ENCODE measurements at places on chromosomes 4 and X.

- DNase-seq = no peak
Observed at GRCh38 chrX:41116948-41117347, 31.7 kb downstream of the USP9X start.

- no peak for DNase-seq
Observed at GRCh38 chrX:152245213-152245612, 106.8 kb upstream of the MAGEA10 start.

GRCh38 chr4:61246034-61246433 is 45.9 kb downstream of the ADGRL3 start:
- no peak for DNase-seq

GRCh38 chr4:185192059-185192458 is 11.7 kb downstream of the CFAP97 start:
- no peak for DNase-seq

- peak; percentile 35 for DNase-seq
Observed at GRCh38 chr4:113758372-113758771, 3.2 kb downstream of the CAMK2D start.

DNA sequence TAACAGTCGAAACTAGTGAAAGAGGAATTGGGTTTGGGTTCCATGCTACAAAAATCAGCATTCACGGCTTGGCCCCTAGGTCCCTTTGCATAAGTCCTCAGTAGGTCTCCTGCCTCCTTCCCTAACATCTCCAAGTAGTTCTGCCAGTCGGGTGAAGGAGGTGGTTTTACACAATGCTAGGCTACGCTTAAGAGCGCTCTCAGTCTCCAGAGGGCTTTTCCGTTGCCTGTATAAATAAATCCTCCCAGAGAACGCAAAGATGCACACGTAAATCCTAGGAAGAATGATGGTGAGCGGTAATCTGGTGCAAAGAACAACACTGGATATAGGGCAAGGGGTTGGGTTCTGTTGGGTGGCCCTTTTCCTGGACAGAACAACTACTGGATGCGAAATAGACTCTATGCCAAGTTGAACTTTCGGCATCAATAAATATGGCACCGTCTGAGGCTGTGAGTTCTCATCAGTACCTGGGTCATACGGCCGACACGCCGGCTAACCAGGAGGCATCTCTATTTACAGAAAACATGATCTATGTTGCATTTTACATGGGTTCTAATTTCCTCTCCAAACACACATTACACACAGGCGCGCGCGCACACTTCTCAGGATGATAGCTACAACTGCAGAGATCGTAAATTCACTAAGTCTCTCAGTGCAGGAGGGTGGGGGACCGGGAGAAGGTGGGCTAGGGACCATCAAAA is 1.3 kb downstream of the CAMK2D start:
- peak; percentile 43 for DNase-seq

DNA sequence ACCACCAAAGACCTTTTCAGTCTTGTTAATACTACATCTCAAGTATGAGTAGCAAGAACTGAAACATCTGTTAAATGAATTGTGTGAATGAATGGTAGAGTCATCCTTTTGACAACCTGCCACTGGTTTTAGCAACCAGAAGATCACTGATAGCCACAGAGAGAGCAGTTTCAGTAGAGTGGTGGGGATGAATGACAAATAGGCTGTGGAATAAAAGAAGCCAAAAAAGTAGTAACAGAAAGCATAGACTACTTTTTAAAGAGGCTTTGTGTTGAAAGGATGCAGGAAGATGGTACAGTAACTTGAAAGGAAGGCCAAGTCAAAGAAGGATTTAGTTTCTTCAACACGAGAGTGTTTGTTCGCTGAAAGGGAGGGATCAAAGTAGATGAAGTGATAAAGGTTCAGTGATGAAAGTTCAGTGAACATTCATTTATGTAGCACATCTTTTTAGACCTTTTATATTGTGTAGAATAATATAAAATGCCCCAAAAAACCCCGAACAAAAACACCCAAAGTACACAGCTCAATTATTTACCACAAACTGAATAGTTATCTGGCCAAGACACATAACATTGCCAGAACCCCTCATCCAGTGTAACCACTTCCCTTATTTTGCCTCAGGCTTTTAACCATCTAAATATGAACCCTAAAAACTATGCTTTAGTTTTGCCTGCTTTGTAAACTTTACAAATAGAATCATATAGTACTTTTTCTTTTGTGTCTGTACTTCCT is 40.1 kb upstream of the EIF1AX start:
- no peak for DNase-seq

DNA sequence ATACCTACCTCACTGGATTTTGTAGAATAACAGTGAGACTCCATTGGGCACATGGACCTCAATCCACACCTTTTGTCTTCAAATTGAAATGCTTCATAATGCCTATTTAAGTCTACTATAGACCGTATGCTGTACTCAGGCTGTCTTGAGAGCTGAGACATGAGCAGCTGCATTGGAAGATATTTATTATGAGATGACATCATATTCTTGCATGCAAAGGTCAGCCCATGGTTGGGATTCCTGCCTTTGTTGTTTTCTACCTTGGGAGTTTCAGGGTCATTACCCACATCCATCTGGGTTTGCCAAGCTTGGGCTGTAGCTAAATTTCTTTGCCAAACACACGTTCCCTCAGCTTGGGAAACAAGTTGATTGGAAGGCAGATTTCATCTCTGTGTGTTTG is 33.2 kb upstream of the MAMLD1 start:
- DNase-seq = no peak

- no peak for DNase-seq
Observed at GRCh38 chr4:134691915-134692314, 490.3 kb upstream of the PABPC4L start.

DNA sequence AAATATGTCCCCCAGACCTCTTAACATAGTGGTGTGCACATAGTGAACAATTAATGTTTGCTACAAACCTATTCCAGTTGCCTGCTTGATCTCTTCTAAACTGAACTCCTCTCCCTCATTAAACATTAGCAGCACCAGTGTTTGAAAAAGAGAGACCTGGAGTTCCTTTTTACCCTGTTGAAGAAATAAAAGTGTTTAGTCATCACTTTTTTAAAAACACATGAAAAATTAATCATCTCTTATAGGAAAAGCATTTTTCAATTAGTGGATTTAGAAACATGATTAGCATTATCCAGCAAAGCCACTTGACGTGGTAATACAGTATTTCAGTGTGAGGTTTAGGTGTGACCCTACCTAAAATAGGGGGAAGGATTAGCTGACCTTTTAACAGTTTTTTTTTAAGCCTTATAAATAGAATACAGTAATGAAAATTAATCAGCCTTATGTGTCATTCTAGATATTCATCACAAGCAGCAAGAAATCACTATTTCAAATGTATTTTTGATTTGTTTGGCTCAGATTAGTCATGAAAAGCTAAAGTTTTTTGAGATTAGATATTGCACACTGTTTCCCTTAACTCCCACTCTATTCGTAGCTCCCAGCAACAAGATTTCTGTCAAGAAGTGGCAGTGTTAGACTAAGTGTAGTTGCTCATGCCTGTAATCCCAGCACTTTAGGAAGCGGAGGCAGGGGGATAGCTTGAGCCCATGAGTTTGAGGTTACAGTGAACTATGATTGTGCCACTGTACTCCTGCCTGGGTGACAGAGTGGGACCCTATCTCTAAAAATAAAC is 26.2 kb downstream of the CUL4B start:
- DNase-seq = no peak

DNA sequence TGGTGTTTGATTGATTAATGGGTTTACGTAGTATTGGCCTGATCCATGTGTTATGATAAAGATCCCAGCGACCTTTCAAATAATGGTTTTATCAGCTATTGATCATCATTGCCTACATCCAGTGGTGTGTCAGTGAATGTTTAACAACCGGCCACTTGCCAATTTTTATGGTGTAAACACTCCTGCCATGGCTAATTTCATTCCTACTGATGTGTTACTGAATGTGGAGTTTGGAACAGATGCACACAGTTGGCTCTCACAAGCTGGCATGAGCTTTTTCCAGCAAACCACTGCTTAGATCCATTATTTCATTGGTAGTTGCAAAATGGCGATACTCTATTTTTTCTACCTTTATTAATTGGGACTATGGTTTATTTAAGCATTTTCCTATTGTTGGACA is 139.9 kb downstream of the REPS2 start:
- DNase-seq = no peak

GRCh38 chr4:95317085-95317793 is 231.5 kb downstream of the UNC5C start:
- DNase-seq = no peak

GRCh38 chrX:110013968-110014367 is 11.1 kb downstream of the TMEM164 start:
- DNase-seq = no peak

GRCh38 chr4:187380181-187380581 is 615.4 kb upstream of the ZFP42 start:
- no peak for DNase-seq

DNA sequence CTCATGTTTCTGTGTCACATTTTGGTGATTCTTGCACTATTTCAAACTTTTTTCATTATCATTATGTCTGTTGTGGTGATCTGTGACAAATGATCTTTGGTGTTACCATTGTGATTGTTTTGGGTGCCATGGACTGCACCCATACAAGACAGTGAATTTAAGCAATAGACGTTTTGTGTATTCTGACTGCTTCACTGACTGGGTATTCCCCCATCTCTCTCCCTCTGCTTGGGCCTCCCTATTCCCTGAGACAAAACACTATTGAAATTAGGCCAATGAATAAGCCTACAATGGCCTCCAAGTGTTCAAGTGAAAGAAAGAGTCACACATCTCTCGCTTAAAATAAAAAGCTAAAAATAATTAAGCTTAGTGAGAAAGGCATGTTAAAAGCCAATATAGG is 60.2 kb downstream of the BANK1 start:
- DNase-seq = no peak

DNA sequence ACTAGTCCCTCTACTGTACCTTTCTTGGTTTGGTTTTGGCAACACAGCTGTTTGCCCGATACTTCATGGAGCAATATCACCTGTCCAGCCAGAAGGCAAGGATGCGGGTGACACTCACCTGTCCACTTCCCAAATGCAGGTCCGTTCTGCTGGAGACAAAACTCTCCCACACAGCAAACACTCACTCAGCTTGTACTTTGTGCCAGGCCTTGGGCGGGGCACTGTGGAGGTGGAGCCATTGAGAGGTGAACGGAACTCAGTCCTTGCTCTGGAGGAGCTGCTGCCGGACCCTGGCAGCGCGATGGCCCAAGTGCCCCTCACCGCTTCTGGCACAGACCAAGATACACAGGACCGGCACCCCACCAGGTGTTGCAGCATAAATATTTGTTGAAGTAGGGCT is 15.3 kb upstream of the HMGB3 start:
- DNase-seq = no peak

DNA sequence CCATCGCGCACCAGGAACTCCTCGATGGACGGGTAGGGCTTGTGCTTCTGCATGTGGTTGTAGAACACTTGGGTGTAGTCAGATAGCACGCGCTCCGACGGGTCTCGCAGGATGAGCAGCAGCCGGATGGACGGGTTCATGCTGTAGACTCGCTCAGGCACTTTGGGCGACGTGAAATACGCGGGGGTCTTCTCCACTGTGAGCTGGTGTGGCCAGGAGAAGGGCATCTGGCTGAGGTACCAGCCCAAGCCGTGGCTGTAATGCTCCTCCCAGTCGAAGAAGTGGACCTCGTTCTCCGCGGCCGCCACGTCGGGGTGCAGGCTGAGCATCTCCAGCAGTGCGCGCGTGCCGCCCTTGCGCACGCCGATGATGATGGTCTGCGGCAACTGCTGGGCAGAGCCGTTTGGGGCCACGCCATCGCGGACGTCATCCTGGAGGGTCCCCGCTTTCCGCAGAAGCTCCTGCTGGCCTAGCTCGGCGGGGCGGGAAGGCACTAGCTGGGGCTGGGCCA is 29.2 kb downstream of the HS3ST1 start:
- DNase-seq = no peak

DNA sequence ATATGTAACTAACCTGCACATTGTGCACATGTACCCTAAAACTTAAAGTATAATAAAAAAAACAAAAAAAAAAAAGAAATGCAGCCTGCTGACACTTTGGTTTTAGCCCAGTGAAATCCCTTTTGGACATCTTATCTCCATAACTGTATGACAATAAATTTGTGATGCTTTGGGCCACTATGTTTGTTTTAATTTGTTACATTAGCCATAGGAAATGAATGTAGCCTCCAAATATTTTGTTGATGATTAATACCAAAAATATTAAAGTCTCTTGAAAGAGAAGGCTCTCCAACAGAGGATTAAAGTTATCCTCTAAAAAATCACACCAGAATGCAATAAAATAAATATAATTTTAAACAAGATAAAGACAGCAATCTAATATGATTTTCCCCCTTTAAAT is 852.7 kb upstream of the SLIT2 start:
- DNase-seq = peak; percentile 12

DNA sequence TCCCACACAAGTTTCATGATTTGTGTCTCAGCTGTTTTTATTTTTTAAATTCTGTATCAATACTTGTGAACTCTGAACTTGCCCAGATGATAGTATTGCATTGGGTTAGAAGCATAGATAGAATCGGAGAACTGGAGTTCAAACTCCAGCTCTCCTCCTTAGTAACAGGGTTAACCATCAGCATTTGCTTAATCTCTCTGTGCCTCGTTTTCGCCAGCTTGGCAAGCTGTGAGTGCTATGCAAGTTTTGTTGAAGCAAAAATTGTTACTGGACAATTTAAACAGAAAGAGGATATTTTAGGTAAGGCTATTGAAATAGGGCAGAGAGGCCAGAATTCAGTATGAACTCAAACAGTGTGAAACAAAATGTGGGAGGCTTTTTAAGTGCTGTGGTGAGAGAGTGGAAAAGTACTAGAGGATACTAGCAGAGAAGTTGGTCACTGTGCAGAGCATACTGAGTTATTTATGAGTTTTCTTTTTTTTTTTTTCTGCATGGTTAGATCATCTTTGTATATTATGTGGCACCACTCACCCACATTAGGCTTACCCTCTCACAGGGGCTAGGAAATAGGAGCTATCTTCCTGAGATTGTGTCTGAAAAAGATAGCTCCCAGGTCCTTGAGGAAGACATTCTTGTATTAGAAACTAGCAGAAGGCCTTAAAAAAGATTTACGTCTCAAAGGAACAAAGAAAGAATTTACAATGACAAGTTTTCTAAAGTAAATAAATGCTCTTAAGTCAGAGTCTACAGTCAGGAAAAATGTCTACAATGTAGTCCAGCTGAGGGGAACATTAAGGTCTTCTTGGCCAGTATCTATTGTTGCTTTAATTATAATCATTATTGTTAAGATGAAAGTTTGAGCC is 1126.6 kb downstream of the FAT4 start:
- DNase-seq = no peak

GRCh38 chrX:2187352-2188115 is 313.2 kb downstream of the DHRSX start:
- DNase-seq = no peak

Data from SW 1271 (cell line).